Left ventricle myocardium inferior (tissue), 1 donor: ENCODE measurements at places on chromosomes 12 and 14. TPM values are rescaled to one million over a fixed set of nuclear protein-coding genes. Genes with fewer than 3 reads are reported as not detected.

ENDOU gene
- 0.49 TPM for total RNA-seq

CLEC2A gene
- total RNA-seq = not detected

FAM222A gene
- 20.0 TPM for total RNA-seq

DNA sequence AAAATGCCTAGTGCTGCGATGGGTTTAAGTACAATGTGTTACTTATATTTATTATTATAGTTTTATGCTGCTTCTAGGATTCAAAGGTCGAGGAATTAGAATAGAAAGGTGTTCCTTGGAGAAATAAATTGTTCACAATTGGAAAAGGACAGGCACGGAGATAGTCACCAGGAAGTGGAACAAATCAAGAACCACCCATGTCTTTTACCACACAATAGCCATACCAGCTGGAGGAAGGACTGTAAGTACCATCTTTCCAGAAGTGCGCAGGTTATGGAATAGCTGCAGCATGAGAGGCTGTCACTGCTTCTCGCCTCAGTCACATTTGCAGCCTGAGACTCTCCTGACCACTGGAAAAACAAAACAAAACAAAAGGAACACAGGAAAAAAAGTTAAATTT is 40.5 kb upstream of the MANSC4 start:
- peaks cover 19% of the 10 kb centered on the region for H3K27me3 ChIP-seq
- H3K4me1 ChIP-seq = peaks cover 10% of the 10 kb centered on the region
- no peaks in the 10 kb centered on the region for H3K36me3 ChIP-seq
- DNase-seq = no peak
- no peak overlapping the region for H3K4me3 ChIP-seq

DNA sequence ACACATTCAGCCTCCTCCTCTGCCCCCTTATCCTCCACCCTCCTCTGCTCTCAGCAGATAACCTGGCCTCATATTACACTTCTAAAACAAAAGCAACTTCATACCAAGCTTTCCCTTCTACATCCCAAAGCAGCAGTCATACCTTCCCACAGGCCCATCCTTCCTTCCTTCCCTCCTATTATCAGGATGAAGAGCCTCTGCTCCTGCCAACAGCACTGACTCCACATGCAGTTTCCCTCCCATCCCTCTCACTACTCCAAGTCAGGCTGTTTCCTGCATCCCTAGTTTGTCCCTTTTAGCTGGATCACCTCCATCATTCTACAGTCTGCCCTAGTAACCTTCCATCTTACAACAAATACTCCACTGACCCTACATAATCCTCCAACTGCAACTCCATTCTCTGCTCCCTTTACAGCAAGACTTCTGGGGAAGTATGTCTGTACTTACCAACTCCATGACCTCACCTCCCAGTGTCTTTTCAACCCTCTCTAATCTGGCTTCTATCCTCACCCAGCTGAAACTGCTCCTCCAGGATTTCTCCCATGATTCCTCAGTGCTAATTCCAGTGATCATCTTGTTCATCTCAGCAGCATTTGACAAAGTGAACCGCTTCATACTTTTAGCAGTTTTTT is 4.9 kb upstream of the YEATS4 start:
- H3K36me3 ChIP-seq = no peaks in the 10 kb centered on the region
- H3K27ac ChIP-seq = no peak overlapping the region
- H3K4me3 ChIP-seq = no peak overlapping the region
- no peaks in the 10 kb centered on the region for H3K27me3 ChIP-seq
- peaks cover 9% of the 10 kb centered on the region for H3K4me1 ChIP-seq
- DNase-seq = no peak

DNA sequence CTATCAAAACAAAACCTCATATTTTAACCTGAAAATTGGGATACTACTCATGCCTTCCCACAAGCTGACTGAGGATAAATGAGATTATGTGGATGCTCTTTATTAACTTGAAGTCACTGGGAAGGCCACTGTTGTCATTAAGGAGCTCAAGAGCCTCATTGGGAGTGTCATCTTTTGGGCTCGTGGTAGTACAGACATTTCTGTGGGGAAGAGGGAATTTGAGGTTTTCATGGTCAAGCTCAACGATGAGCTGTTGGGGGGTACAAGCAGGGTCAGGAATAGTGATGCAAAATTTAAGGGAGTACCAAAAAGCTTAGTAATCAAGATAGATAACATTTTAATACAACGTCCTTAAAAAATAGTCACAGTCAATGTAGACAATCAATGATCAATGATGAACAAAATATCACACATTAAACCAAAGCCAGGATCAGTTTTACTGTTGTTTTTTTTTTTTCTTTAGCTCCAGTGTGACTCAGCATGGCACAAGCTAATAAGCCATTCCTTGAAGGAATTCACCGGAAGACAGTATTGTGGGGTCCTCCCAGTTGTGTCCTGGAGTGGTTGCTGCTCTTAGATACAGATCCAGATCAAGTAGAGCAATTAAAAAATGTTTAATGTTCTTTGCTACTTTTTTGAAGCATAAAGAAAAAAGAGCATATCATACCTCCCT is 130.9 kb downstream of the C12orf75 start:
- no peak overlapping the region for H3K4me3 ChIP-seq
- no peaks in the 10 kb centered on the region for H3K27me3 ChIP-seq
- H3K36me3 ChIP-seq = no peaks in the 10 kb centered on the region
- peaks cover 27% of the 10 kb centered on the region for H3K4me1 ChIP-seq

- peak overlapping the region; percentile 42 for H3K4me3 ChIP-seq
- H3K27me3 ChIP-seq = no peaks in the 10 kb centered on the region
- DNase-seq = no peak
- H3K27ac ChIP-seq = no peak overlapping the region
Observed at GRCh38 chr14:40955131-40955505, 651.6 kb upstream of the LRFN5 start.

SYCP3 gene
- total RNA-seq = not detected

GRCh38 chr12:75525263-75525662 is 13.9 kb upstream of the KRR1 start:
- H3K36me3 ChIP-seq = no peaks in the 10 kb centered on the region
- H3K4me3 ChIP-seq = no peak overlapping the region
- no peak overlapping the region for H3K27ac ChIP-seq

GRCh38 chr12:14239935-14240872 is 125.3 kb upstream of the ATF7IP start:
- H3K36me3 ChIP-seq = peaks cover 4% of the 10 kb centered on the region
- H3K27ac ChIP-seq = peak overlapping the region; percentile 33
- H3K27me3 ChIP-seq = no peaks in the 10 kb centered on the region

ERH gene
- 105 TPM for total RNA-seq

- peaks cover 35% of the 10 kb centered on the region for H3K36me3 ChIP-seq
- H3K4me1 ChIP-seq = peaks cover 23% of the 10 kb centered on the region
- H3K27me3 ChIP-seq = no peaks in the 10 kb centered on the region
- H3K4me3 ChIP-seq = no peak overlapping the region
Observed at GRCh38 chr12:128789356-128789929, 34.3 kb downstream of the SLC15A4 start.

DNA sequence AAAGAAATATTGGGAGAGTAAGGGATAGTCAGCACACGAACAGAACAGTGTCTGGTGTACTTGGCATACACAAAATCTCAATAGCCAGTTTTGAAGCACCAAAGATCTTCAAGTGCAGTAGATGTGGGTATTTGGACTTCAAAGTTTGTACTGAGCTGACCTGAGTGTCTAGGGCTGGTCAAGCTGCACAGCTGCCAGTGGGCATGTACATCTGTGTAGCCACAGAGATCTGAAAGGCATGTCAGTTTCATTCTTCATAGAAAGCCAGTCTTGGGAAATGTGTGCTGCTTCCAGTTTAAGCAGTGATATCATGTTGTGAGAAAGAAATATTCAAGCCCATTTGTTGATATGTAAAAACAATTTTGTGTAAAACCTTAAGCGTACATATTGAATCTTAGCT is 279.0 kb upstream of the SYT10 start:
- no peaks in the 10 kb centered on the region for H3K4me1 ChIP-seq
- no peak overlapping the region for H3K4me3 ChIP-seq
- no peaks in the 10 kb centered on the region for H3K27me3 ChIP-seq
- DNase-seq = no peak
- no peaks in the 10 kb centered on the region for H3K36me3 ChIP-seq
- no peak overlapping the region for H3K27ac ChIP-seq

- H3K36me3 ChIP-seq = no peaks in the 10 kb centered on the region
- H3K4me1 ChIP-seq = peaks cover 2% of the 10 kb centered on the region
Observed at GRCh38 chr12:115632308-115632707, 645.2 kb downstream of the MED13L start.

NR1H4 gene
- total RNA-seq = not detected
